Myocyte (in vitro differentiated cells): ENCODE measurements at places on chromosomes 2 and 18.

- no peak for DNase-seq
These were observed 170.1 kb upstream of the HAAO start for GRCh38 chr2:42962508-42962953.

GRCh38 chr2:144383571-144384100 lies 136.3 kb downstream of the ZEB2 start:
- DNase-seq = no peak

DNA sequence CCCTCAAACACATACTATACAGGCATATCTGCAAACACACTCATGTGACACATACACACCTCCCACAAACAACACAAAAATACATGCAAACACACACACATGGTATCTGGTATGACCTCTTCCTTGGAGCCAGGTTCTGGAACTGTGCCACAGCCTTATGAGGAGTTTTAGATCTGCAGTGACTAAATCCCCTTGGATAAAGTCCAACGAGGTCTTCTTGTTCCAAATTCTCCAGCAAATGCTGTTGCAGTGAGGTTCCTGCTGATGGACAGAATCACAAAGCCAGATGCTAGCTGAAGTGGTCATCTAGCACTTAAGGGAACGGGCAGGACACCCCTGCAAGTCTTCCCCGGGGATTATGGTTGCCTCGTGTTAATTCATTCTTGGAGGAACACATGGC lies 54.5 kb upstream of the DAPL1 start:
- no peak for DNase-seq

DNA sequence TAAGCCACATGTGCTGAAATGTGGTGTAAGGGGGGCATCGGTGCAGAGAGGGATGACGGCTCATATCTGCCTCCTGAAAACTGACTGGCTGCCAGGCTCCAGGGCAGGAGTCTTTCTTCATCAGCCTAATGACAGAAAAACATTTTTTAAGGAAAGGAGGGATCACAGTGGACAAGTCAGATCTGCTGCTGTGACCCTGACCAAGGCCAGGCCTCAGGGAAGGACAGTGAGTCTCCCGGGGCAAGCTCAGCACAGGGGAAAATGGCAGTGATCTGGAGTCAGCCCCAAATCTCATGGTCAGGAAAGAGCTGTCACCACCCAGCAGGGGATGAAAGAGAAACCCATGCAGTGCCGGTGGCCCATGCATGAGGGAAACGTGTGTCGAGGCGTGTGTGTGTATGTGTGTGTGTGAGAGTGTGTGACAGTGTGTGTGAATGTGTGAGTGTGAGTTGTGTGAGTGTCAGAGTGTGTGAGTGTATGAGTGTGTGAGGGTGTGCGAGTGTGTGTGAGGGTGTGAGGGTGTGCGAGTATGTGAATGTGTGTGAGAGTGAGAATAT lies 134.5 kb downstream of the INHBB start:
- DNase-seq = no peak

DNA sequence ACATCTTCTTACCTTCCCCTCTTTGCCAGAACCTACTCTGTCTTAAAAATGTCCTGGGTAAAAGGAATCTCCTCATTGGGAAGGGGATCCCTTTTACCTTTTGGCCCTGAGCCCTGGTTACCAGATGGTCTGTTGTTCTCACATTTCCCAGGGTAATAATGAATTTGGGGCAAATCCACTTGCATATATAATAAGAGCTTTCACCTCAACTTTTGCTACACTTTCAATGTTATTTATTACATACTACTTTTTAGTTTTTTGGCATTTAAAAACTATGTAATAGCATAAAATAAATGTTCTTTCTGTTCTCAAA lies 15.0 kb downstream of the CERS6 start:
- DNase-seq = no peak

DNA sequence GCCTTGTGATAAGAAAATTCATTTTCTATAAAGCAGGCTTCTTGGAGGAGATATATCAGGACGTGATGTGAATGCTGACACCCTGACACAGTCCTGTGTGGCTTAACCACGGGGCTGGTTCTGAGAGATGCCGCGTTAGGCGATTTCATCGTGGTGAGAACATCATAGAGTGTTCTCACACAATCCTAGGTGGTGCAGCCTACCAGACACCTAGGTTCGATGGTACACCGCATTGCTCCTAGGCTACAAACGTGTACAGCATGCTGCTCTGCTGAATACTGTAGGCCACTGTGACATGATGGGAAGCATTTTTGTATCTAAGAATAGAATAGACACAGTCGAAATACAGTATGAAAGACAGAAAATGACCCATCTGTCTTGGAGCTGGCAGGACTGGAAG lies 82.5 kb downstream of the TNFRSF11A start:
- DNase-seq = no peak

DNA sequence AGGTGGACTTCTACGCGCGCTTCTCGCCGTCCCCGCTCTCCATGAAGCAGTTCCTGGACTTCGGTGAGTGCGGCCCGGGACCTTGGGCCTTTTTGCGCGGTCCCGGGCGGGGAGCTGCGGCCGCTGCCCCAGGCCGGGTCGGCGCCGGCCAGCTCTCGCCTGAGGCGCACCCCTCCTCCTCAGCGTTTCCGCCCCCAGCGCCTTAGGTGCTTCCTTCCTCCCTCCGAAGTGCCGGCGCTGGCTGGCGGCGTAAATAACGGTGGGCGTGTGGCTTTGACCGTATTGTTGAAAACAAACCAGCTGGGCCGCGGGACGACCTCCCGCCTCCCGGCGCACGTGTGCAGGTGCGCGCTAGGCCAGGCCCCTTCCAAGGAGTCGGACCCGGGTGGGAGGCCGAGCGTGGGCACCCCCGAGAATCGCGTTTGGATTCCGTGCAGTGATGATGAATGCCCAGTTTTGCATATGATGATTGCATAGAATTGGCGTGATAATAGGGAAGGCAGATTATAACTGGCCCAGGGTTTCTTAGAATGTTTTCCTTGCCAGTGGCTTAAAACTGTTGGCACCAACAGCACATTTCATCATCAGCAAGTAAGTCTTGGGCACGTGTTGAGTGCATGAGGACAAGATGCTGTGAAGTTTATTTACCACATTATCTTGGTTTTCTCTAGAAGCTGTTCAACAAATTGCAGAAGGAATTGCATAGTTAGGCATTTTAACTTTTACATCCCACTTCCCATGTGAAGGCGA lies 569 bp downstream of the PDK1 start:
- DNase-seq = peak; percentile 37

GRCh38 chr18:28459587-28459986 lies 282.7 kb upstream of the CDH2 start:
- no peak for DNase-seq
